NCI-H146 (cell line): ENCODE measurements at places on chromosomes 6 and 20.

GRCh38 chr6:24694198-24694597, 24.8 kb downstream of the C6orf62 start:
- DNase-seq, result peak; percentile 3

- no peak for DNase-seq
Observed at GRCh38 chr6:167975458-167975857, 22.0 kb upstream of the KIF25 start.

DNA sequence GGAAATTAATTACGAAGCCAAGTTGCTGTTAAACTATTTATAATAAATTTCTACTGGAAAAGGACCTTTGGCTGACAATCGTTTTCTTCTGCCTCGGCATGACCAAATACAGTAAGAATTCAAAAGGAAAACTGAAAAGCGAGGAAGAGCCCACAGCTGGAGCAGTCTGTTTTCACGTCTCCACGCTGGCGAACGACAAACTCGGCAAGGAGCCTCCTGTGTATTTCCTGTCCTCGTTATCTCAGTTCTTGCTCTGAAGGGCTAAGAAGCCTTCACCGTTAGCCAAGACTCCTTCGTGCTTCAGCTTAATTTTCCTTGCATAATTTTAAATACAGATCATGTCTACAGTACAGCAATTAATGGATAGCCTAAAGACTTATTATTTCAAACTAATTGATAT, 214.3 kb upstream of the PLCB4 start:
- no peak for DNase-seq

DNA sequence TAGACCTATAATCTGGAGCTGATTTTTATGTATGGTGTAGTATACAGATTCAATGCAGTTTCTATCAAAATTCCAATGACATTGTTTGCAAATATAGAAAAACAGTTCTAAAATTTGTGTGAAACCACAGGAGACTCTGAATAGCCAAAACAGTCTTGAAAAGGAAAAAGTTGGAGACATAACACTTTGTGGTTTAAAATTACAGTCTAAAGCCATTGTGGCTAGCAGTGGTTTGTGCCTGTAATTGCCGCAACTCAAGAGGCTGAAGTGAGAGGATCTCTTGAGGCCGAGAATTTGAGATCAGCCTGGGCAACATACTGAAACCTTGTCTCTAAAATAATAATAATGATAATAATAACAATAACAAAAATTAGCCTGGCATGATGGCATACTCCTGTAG, 213.7 kb downstream of the CDKAL1 start:
- no peak for DNase-seq

DNA sequence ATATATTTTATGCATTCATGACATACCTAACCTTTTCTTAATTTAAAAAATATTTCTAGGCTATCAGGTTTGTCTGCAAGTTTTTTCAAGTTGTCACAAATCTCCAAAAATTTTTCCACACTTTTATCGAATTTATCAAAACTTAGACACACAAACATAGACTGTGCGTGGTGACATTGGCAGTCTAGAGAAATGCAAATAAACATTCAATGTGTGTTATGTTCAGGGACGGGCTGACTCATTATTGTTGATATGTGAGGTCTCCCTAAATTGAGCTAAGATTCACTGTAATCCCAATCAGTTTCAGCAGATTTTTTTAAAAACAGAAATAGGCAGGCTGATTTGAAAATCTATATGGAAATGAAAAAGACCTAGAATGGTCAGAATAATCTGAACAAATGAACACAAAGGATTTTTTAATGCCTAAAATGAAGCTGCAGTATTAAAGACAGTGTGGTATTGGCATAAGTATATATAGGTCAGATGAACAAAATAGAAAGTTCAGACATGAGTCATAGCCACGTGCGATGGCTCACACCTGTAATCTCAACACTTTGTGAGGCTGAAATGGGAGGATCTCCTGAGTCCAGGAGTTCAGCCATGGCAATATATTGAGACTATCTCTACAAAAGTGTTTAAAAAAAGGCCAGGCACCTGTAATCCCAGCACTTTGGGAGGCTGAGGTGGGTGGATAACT, 19.2 kb downstream of the BLTP3A start:
- no peak for DNase-seq

- no peak for DNase-seq
Observed at GRCh38 chr20:19880256-19881079, 122.4 kb downstream of the RIN2 start.

GRCh38 chr20:10470276-10470675, 35.2 kb downstream of the SLX4IP start:
- DNase-seq, result no peak

DNA sequence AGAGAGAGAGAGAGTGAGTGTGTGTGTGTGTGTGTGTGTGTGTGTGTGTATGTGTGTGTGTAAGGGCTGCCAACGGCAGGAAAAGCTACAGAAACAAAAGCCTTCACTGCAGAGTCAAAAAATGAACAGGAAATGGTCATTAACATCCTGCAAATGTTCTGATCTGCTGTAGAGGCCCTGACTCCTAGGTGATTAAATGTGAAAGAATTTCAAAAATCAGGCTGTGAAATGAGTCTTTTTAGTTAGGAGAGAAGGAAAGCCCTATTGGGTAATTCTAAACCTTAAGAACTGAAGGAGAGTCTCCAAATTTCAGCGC, 166.5 kb upstream of the MYLIP start:
- peak; percentile 14 for DNase-seq

DNA sequence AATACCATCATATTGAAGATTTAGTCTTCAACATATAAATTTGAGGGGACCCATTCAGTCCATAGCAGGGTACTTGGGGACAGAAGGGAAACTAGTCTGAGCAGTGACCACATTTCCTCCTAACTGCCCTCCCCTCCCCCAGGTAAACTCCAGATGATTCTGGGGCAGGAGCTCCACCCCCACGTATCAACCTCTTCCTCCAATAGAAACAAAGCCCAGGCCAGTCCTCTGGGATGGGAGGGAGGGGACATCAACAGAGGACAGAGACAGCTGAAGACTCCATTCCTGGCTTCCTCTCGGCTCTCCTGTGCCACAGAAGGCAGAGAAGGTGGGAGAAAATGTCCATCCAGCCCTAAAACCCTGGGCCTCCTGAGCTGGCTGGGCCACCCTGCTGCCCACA, 85.0 kb upstream of the TOP1 start:
- DNase-seq, result no peak

DNA sequence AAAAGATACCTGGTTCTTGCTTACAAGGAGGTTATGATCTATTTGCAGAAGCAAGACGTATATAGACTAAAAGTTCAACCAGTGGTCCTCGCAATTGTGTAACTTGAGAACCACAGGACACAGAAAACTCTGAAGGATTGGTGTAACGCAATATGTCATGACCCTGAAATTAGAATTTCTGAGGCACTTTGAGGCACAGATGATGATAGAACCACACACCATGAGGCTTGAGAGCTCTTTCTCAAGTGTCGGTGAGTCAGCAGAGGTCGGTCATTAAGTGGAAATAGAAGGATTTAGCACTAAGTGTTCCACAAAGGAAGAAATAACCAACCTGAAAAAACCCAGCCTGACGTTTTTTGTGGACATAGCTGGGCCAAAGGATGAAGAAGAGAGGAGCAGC, 15.3 kb upstream of the CCN2 start:
- DNase-seq, result no peak

- no peak for DNase-seq
Observed at GRCh38 chr6:86563197-86563596, 374.1 kb upstream of the HTR1E start.

- peak; percentile 94 for DNase-seq
Observed at GRCh38 chr20:63974402-63975200, 4.8 kb downstream of the SAMD10 start.

DNA sequence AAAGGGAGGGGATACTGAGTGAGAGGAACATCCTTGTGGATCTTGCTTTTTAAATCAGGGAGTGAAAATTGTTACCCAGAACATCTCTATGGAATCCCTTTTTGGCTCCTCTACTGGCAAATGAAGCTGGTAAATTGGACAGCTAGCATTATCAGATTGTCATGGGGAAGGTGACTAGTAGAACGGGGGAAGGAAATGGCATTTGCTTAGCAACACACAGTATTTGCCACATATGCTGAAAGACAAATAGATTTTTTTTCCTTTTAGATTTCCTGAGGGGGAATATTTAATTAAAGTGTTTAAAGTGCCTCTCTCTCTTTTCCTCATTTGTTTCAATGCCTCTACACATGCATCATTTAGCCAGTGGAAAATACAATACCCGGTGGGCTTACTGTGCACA, 573.5 kb downstream of the BCKDHB start:
- no peak for DNase-seq

GRCh38 chr20:48722002-48722731, 105.6 kb downstream of the PREX1 start:
- DNase-seq, result no peak

- DNase-seq, result no peak
Observed at GRCh38 chr20:17833036-17833674, 133.4 kb downstream of the BANF2 start.

DNA sequence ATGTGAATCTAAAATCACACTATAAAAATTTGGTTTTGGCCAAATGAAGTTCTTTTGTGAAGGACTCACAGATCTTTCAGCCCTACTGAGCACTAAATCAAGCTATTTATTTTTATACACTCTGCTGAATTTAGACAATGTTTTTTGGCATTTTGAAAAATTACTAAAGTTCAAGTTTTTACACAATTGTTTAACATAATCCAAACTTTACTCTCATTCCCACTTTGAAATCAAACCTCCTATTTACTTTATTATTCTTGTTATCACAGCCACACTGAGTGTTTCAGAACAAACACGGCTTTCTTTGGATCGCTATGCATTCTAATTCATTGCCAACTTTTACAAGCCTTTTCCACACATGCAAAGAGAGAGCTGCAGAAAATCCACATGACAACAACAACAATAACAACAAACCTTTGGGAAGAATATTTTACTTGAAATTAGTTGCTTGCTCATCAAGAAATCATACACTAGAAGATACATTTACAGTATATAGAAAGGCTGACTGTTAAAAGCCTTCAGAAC, 49.1 kb upstream of the TMEM30A start:
- DNase-seq, result no peak

- no peak for DNase-seq
Observed at GRCh38 chr20:52913650-52914387, 58.3 kb upstream of the TSHZ2 start.

GRCh38 chr6:159104163-159104925, 59.6 kb upstream of the TAGAP start:
- DNase-seq, result peak; percentile 72

GRCh38 chr6:15441215-15441868, 195.5 kb downstream of the JARID2 start:
- DNase-seq, result peak; percentile 40

DNA sequence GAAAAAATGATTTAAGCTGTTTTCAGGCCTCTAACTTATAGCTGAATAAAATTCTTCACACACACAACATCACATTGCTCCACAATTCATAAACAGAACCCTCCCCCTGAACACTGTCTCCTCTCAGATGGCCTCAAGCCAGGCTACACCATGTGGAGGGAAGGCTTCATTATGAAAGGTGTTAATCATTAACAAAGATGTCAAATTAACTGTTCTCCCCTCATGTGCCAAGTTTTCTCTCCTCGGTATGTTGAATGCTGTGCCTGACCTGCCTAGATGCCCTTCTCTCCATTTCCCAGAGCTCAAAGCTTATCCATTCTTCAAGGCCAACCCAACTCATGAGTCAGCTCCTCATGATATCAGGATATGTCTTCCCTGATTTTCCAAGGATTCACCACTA, 210.4 kb downstream of the GMDS start:
- DNase-seq, result no peak

- DNase-seq, result no peak
Observed at GRCh38 chr6:135904666-135905065, 53.2 kb downstream of the PDE7B start.

- DNase-seq, result peak; percentile 11
Observed at GRCh38 chr20:1803061-1803931, 91.9 kb upstream of the SIRPA start.

GRCh38 chr6:159808647-159809046, 8.6 kb downstream of the PNLDC1 start:
- DNase-seq, result no peak

GRCh38 chr20:58630063-58630462, 21.0 kb upstream of the STX16 start:
- no peak for DNase-seq

- DNase-seq, result no peak
Observed at GRCh38 chr6:92538275-92538674, 881.1 kb downstream of the EPHA7 start.

DNA sequence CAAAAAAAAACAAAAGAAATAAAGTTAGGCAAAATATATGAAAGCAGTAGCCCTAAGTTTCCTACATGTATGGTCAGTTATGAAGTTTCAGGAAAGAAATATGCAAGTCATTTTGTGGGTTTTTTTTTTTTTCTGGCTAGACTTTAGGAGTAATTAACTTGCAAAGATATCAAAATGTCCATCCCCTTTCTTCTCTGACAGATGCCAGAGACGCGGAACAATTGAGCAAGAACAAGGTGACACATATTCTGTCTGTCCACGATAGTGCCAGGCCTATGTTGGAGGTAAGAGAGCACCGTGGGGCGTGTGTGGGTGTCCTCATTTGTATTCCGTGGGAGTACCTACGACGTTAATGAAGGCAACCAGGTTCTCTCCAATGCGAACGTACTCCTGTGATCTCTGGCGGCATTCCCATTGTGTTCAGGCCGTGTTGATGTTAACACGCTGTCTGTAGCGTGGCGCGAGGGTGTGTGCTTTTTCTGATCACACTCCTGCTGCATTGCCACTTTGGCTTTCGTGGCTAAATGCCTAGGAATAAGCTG, 19.5 kb downstream of the DUSP22 start:
- DNase-seq, result no peak

DNA sequence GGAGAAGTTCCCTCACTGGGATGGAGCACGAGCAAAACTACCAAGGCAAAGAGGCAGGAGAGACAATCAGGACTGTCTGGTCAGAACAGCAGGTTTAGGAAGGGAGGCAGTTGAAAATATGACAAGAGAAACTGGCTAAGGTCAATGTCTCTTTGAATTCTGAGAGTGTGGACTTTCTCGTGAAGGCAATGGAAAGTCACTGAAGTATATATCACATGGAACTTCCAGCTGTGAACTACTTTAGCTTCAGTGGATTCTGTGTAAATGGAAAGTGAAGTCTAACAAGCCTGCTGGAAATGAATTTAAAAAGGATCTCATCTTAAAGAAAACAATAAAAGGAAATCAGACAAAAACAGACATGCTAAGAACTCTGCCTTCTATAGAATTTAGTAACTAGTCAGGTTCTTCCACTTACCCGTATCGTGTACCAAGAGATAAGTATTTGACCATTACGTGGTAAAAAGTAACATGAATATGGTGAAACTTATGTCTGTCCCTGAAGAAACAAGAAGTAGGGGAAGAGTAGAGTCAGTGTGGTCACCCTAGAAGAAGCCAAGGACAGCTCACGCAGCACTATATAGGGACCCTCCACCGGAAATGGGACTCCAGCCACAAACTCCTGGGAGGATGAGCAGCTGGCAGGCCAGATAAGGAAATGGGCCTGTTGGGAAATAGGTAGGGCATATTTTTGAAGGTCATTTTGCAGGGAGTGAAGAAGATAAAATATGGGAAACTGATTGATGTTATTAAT, 123.4 kb downstream of the MAP7 start:
- DNase-seq, result no peak

- DNase-seq, result no peak
Observed at GRCh38 chr20:41394081-41394480, 27.5 kb upstream of the EMILIN3 start.

- DNase-seq, result no peak
Observed at GRCh38 chr6:133899556-133899955, 10.6 kb downstream of the TCF21 start.

GRCh38 chr20:51460569-51461265, 81.8 kb downstream of the NFATC2 start:
- no peak for DNase-seq
